NCI-H1092 (cell line): ENCODE measurements at places on chromosomes 1 and 21.
A peak's percentile ranks its signal among the peaks of the same experiment; 100 is the strongest.

GRCh38 chr1:115219927-115220326, 118.1 kb downstream of the NGF start:
- no peak for DNase-seq

DNA sequence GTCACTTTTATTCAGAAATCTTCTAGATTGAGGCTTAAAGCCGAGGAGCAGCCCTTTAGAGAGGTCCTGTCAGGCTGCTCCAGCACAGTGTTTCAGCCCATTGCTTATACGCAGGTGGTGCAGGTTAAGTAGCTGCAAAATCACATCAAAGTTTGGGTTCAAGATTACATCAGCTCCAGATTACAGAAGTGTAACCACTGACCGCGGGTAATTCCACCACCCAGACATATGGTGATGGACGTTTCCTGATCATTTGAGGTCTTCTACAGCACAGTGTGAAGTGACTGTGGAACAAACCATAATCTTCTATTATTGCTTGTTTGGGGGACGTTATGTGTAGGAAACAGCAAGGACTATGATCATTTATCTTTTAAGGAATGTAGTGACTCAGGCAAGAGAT, 11.8 kb downstream of the C1orf115 start:
- no peak for DNase-seq

GRCh38 chr1:166900987-166901386, 24.9 kb upstream of the TADA1 start:
- no peak for DNase-seq

DNA sequence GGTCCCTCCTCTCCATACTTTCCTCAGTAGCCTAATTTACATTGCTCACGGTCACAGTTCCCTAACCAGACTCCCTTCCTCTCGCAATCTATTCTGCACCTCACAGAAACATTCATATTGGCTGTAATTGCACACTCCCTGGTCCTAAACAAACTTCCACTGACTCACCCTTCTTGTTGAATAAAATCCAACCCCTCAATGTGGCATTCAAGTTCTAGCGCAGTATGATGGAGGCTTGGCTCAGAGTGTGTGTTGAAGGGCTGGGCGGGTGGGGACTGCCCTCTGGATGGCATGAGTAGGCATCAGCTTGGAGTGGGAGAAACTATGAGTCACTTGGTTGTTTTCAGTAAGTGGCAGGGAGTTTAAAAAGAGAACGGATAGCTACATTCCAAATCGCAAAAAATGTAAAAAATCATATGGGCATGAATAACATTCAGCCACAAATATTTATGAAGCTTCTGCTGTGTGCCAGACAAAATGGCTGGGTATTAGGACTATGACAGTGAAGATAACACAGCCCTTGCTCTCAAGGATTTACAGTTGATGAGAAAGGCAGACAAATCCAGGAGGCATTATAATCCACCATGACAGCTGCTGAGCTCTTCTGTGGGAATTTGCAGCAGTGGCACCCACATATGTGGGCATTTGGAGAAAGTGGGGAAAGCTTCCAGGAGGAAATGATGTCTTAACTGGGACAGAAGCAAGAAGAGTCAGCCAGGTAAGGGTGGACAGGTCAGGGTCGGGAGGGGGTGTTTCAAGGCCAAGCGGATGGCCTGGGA, 42.2 kb upstream of the LYST start:
- no peak for DNase-seq

DNA sequence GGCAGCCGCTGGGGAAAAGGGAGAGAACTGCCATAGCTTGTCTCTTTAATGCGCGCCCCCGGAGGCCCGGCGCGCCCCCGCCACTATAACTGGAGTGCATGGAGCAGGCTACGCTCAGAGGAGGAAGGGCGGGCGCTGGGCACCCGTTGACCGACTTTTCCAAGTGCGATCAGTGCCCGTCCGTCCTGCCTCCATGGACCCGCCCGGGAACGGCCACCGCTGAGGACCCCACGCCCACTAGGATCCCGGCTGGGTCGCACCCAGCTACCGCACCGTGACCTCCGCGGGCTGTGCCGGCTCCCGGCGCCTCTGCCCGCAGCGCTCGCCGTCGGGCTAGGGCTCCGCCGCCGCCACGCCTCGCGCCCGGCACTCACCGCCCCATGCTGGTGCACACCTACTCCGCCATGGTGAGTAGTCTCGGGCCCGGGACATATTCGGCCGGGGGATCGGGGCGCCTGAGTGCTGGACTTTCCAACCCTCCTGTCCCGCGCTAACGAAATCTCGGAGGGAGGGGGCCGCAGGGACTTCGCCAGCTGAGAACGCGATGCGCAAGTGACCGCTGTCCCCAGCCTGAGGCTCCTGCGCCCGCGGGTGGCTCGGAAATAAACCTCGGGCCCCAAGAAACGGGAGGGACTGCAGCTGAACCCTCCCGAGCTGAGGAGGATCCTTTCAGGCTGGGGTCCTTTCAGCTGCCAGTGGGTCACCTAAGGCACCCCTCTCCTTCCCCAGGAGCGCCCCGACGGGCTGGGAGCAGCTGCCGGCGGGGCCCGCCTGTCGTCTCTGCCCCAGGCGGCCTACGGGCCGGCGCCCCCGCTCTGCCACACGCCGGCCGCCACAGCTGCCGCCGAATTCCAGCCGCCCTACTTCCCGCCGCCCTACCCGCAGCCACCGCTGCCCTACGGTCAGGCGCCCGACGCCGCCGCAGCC, at the start of gene TFAP2E:
TSS of gene TFAP2E (plus strand) at position 117 of the 927 bp plus-strand sequence. CDS start at position 381, 264 bp downstream.
- peak; percentile 31 for DNase-seq

DNA sequence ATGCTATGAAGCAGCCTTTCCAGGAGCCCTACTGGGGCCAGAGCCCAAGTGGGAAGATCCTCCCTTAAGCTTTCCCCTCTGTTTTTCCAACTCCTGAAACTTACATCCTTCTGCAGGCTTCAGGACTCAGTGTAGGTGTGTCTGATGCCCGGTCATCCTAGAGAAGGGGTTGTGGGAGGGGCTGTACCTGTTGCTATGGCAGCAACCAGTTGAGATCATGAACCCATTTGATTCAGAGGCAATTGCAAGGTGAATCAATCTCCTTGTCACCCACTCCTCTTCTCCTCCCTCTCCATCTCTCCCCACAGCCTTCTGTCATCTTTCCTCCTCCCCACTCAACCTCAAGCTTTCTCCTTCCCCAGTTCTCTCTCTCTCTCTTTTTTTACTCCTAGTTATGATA, 151.8 kb downstream of the CACNA1E start:
- DNase-seq: no peak

- DNase-seq: no peak
Measured at GRCh38 chr21:34499116-34499515, 12.9 kb downstream of the KCNE1 start.

DNA sequence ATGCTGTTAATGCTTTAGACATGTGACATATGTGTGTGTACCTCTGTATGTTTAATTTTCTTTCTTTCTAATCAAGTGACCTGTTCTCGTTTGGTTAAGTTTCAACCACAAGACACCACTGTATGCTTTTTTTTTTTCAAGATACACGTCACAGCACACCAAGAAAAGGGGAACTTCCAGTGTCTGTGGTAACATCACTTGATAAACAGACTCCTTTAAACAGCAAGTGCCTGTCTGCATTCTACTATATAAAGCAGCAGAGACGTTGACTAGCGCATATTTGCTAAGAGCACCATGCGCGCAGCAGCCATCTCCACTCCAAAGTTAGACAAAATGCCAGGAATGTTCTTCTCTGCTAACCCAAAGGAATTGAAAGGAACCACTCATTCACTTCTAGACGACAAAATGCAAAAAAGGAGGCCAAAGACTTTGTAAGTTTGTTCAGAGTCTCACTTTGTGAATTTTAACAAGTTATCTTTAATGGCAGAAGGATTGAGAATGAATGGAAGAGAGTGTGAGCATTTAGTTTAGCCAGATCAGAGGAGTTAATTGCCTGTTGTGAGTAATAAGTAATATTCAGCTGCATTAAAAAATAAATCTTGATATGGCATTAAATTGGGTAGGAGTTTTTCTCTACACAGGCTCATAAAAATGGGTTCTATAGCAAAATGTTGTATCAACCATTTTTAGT, at the start of gene RGS1:
TSS of gene RGS1 (plus strand) at position 275 of the 691 bp plus-strand sequence. CDS start at position 295, 20 bp downstream.
- DNase-seq: no peak

- peak; percentile 47 for DNase-seq
Measured at GRCh38 chr1:75338616-75339483, 204.7 kb downstream of the LHX8 start.

- DNase-seq: no peak
Measured at GRCh38 chr1:239061770-239062169, 324.6 kb upstream of the CHRM3 start.

- DNase-seq: no peak
Measured at GRCh38 chr1:185663771-185664296, 70.4 kb upstream of the HMCN1 start.

DNA sequence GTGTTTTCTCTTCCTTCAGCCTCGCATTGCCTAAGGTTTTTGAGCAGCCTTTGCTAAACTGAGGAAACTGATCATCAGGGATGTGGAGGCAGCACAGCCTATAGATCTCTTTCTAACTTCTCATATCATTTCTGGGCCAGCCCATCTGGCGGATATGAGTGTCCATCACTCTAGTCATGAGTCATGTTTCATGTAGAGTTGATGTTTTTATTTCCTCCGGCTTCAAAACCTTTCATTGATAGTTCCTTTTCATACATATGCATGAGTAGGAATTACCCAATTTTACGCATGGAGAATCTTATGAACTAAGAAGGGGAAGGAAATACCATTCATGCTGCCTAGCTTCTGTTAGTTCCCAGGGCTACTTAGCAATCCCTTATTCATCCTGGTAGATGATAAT, 66.3 kb downstream of the SPATA46 start:
- no peak for DNase-seq

DNA sequence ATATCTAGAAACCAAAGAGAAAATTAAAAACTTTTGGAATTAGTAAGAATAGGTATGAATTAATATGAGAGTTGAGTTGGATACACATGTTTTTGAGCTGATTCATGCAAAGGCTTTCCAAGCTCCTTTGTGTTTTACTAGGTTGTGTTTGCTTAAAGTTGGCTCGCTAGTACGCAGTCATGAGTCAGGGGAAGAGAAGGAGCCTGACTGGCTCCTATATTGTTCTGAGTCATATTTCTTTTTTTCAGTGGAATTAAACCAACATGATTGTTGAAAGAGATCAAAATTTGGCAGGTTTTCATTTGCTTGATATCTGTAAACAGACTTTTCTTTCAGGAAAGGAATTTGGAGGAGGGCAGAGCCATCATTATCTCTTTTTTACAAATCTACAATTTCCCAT, 66.7 kb downstream of the MAGI3 start:
- no peak for DNase-seq

GRCh38 chr1:171919891-171920887, 78.9 kb downstream of the DNM3 start:
- DNase-seq: no peak

- DNase-seq: no peak
Measured at GRCh38 chr1:39489567-39490239, 1.7 kb upstream of the BMP8A start.

GRCh38 chr1:92832537-92833114, 786 bp downstream of the RPL5 start:
- DNase-seq: peak; percentile 31
